ENCODE measurements at places on chromosomes 5 and 9.

- DNase-seq, result no peak
Measured at GRCh38 chr9:134293611-134294152, 32.6 kb upstream of the RXRA start.

GRCh38 chr5:63128018-63128417 is 549.4 kb downstream of the LRRC70 start:
- peak; percentile 55 for DNase-seq

DNA sequence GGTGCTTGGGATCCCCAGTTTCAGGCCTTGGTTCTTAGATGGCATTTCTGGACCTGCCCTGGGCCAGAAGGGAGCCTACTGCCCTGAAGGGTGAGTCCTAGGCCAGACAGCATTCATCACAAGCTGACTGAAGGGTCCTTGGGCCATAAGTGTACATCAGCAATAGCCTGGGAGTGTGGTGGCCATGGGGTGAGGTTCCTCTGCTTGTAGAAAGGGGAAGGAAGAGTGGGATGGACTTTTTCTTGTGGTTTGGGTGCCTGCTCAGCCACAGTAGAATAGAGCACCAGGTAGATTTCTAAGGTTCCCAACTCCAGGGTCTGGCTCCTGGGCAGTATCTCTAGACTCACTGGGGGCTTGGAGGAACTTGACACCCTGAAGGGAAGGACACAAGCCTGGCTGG is 95.2 kb upstream of the PHF24 start:
- no peak for DNase-seq

- no peak for DNase-seq
Measured at GRCh38 chr9:18480662-18481093, 6.7 kb downstream of the ADAMTSL1 start.

DNA sequence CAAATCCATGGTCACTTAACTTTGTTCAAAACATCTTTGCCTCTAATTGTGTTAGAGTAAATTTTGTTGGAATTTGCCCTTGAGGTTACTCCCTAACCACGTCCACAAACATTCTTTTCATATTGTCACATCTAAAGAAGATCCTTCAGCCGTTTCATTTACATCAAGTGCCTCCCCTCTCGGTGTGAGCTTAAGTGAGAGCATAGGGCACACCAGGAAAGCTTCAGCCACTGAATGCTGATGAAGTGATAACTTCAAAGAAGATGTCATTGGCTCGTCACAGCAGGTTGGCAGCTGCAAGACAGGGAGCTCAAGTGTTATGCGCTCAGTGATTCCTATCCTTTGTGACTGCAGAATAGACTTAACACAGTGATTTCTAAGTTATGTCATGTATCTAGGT is 49.6 kb upstream of the ADAMTS19 start:
- no peak for DNase-seq

GRCh38 chr9:113989714-113990569 is 88.2 kb downstream of the AMBP start:
- no peak for DNase-seq

GRCh38 chr5:91177085-91177484 is 206.0 kb downstream of the ARRDC3 start:
- no peak for DNase-seq

- no peak for DNase-seq
Measured at GRCh38 chr5:151348789-151349188, 1.4 kb upstream of the SLC36A2 start.

DNA sequence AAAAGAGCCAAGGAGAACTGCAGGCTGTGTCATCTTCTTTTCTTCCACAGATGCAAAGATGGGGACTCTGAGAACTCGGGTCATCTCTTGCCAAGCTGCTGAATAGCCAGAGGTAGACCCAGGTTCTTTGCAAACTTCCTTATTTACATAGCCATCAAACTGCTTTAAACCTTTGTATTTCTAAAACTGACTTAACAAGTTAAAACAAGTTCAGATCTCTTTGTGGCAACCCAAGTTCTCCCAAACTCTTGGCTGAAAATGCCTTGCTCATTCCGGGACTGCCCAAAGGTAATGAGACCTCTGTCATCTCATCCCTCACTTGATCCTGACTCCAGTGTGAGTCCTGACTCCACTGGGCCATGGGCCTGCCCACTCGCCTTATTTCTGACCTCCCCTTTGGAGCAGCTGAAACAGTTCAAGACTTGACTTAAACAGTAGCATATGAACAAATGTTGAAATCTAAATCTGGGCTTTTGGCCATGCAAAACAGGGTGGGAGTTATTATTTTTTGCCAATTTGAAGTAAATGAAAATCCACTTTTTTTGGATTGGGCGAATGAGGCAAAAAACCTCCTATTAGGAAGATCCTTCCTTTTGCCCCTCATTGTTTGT is 50.6 kb downstream of the FBXL7 start:
- no peak for DNase-seq
